ENCODE measurements at places on chromosomes 6 and 20. TPM values are rescaled to one million over a fixed set of nuclear protein-coding genes. Genes with fewer than 3 reads are reported as not detected.

CD83 gene
- total RNA-seq: 1.6 TPM

TUBB1 gene
- 0.03 TPM for total RNA-seq

TAB2 gene
- total RNA-seq: 27.4 TPM

ADTRP gene
- 9.0 TPM for total RNA-seq

MRPL2 gene
- total RNA-seq: 19.5 TPM

All from smooth muscle cell of the pulmonary artery (primary cell).